ENCODE measurements at places on chromosomes 2 and 18.

GRCh38 chr2:49840428-49840975 is 686.2 kb upstream of the FSHR start:
- DNase-seq = no peak

DNA sequence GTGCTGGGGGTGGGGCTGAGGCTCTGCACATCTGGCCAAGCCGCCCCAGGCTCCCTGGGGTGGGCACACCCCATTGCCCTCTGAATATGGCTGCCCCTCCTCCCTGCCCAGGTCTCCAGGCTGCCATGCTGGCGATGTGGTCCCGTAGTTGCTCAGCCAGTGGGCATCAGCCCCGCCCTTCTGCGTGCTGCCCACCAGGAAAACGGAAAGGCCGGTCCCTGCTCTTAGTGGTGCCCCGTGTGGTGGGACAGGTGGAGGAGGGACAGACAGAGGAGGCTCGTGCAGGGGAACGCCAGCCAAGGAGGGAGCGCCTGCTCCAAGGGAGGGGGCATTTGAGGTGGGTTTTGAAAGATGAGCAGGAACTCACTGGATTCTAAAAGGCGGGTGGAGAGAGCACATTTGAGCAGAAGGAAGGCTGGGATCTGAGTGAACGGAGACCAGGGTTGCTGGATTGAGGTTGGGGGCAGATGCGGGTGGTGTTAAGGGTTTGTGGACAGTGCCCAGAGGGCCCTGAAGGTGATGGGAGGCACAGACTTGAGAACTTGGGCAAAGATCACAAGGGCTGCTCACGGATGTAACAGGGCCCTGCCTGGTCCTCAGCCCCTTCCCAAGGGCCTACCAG is 6.7 kb upstream of the B3GNT7 start:
- DNase-seq = no peak

- DNase-seq = no peak
Observed at GRCh38 chr2:16140771-16141640, 200.7 kb downstream of the MYCN start.

DNA sequence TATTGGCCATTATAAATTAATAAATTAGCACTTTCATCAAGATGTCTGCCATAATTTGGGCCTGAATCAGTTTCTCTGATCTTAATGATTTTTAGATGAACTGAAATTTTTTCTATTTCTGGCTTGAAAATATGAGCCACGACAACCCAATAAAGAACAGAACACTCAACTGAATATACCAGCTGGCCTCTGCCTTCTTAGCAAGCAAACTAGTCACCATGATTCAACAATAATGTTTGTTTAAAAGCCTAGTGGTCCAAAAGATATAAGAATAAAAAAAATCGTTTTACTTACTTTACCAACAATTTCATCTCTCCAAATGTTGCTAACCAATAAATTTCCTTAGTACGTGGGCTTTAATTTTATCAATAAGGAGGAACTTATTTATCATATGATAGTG is 66.7 kb upstream of the TTN start:
- DNase-seq = no peak

DNA sequence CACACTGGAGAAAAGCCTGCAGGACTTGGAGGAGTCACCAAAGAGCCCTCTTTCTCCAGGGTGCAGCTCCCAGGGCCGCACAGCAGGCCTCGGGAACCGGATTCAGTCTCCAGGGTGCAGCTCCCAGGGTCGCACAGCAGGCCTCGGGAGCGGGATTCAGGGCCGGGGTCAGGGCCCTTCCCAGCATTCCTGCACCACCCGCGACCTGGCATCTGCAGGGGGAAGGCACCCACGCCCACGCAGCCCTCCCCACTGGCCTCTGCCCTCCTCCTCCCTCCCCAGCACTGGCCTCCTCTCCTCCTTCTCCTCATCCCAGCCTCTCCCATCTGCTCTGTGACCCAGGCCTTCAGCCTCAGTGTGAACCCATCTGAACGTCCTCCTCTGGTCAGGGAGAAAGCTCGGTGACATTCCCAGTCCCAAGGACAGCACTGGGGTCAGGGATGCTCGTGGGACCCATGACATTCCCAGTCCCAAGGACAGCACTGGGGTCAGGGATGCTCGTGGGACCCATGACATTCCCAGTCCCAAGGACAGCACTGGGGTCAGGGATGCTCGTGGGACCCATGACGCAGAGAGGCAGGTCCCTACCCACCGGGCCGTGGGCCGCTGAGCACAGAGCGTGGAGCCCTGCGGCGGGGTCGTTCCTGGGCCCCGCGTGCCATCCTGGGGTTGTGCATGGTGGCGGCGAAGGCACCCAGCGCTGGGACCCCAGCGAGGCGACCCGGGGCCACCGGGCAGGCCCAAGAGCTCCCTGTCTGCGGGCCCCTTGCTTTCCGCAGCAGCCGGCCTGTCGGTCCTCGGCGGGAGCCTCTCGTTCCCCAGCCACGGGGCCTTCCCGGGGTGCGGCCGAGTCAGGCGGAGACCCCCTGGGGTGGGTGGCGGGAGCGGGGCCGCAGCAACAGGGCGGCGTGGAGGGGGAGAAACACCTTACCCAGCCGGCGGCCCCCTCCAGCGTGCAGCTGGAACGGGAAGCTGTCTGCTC is 550.2 kb upstream of the SALL3 start:
- DNase-seq = no peak

DNA sequence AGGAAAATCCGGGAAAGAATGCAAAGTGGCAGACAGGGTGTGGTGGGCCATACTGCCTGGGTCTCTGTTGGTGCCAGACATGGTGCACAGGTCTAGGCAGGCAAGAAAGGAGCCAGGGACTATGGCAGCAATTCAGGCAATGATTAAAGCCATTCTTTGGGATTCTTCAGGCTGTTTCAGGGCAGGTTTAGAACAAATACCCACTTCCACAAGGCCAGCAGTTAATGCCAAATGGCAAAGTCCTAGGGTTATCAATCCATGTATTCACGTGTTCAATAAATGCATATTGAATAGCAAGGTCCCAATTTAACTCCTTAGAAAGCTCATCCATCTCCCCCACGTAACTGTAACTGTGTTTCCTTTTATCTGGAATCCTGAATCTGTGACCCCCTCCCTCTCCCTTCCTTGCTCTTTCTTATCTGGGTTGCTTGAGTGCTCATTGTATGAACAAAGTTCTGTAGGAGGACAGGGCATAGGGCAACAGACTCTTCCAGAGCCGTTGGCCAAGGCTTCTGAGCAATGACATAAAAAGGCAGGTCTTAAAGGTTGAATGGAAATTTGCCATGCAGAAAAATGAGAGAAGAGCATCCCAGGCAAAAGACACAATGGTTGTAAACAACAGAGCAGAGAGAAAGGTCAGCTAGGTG is 146.8 kb upstream of the KLHL29 start:
- DNase-seq = no peak

DNA sequence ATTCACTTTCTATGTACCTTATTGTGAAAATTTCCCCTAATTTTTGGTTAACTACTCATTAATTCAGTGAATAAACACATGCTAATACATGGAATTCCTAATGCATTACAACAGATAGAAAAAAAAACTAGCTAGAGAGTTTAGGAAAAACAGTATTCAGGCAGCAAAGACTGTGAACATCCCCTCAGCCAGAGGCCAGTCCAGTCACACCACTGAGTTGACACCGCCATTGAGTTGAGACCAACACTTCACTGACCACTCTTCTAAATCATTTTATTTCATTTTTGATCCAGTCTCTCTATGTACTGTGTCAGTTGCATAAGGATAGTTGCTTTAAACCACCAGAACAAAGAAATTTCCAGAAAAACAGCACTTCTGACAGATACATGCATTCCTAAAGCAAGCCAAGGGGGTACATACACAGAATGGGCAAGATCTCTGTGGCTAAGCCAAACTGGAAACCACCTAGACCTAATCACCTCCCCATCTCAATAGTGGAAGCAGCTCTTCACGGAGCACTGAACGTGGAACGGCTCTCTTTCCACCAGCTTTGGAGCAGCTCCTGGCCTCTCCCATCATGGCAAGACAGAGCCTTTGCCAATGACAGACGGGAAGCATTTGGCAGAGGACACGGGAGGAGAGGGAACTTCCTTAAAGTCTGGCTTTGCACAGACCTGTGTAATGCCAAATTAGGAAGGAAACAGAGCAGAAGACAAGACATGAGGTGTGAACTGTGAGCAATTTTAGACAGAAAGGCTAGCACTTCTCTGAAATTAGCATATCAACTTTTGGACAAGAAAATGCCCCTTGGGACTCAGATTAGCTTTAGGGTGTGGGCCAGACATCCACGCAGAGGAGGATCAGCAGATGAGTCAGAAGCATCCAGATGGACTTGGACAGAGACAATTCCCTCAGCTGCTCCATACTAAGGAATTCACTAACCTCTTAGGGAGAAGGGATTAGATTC is 36.4 kb downstream of the CACNB4 start:
- no peak for DNase-seq

GRCh38 chr18:46596119-46596518 is 60.9 kb downstream of the LOXHD1 start:
- DNase-seq = no peak

- no peak for DNase-seq
Observed at GRCh38 chr18:13562494-13563029, 163.8 kb downstream of the FAM210A start.

DNA sequence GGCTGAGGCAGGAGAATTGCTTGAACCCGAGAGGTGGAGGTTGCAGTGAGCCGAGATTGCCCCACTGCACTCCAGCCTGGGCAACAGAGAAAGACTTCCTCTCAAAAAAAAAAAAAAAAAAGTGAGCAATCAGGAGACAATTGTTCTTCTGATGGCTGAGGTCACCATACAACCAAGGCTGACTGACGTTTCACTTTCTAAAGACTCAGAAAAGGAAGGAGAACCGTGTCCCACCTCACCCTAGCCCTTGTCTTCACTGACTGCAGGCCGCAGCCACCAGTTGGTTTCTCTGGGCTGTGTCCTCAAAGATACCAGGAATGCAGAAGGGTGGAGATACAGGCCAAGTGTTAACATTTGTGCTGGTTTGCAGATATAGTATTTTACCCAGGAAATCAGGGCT is 7.7 kb upstream of the SLC35F6 start:
- no peak for DNase-seq

- no peak for DNase-seq
Observed at GRCh38 chr2:186431306-186431705, 54.8 kb upstream of the ZC3H15 start.

DNA sequence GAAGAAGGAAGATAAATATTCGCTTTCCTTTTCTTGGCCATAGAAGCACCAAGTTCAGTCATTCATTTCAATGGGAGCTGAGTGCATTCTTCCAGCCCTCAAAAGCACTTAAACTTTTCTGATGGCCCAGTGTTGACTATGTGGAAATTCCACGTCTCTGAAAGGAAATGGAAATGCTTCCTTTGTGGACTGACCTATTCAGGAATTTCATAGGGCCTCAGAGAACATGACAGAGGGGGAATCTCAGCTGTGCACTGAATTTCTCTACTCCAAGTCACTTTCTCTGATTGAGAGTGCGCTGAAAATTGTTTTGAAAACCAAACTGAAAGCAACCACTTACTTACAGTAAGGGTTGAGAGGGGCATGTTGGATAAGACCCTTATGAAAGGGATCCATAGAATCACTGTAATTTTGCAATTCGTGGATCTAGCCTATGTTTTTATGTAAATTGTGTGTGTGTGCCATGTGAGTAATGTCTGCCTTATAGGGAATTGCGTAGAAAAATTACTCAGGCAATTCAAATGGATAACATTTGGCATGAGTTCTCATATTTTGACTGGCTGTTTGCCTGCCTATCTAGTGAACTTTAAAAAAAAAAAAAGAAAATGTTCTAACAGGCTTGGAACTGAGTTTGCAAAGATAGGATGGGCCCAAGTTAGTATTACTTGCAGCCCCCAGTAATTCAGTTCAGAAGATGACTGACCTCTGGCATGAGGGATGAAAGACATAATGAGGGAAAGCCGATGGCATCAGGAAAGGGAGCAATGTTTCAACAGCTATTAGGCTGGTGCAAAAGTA is 437.0 kb downstream of the PTPRM start:
- DNase-seq = no peak

DNA sequence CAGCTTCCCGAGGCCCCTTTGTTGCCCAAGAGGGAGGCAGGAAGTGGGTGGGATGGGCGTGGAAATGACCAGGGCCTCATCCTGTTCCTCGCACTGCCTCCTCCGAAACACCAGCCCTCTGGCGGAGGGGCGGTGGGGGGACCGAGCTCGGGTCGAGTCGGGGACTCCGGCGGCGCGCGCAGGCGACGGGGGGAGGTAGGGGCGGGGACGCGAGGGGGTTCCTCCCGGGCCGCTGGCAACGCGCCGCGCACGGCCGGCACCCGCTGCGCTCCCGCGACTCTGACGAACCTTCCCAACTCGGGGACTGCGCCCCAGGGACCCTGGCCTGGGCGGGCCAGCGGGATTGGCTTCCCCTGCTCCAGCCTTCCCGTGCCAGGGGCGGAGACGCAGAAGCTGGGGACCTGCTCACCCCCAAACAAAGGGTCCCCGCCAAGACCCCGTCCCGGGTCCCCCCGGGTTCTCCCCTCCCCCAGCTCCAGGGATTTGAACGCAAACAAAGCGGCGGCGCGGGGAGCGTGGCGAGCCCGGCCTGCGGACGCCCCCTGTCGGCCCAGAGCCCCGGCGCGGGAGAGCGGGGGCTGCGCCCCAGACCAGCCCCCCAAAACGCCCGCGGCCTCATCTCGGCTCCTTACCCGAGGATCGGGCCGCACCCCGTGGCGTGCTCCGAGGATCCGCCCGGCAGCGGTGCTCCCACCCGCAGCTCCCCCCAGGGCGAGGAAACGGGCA is 1.2 kb downstream of the SEMA4C start:
- DNase-seq = no peak

GRCh38 chr2:118865106-118865505 is 17.7 kb upstream of the EN1 start:
- DNase-seq = no peak

- no peak for DNase-seq
Observed at GRCh38 chr2:35830833-35831232, 524.7 kb upstream of the CRIM1 start.

DNA sequence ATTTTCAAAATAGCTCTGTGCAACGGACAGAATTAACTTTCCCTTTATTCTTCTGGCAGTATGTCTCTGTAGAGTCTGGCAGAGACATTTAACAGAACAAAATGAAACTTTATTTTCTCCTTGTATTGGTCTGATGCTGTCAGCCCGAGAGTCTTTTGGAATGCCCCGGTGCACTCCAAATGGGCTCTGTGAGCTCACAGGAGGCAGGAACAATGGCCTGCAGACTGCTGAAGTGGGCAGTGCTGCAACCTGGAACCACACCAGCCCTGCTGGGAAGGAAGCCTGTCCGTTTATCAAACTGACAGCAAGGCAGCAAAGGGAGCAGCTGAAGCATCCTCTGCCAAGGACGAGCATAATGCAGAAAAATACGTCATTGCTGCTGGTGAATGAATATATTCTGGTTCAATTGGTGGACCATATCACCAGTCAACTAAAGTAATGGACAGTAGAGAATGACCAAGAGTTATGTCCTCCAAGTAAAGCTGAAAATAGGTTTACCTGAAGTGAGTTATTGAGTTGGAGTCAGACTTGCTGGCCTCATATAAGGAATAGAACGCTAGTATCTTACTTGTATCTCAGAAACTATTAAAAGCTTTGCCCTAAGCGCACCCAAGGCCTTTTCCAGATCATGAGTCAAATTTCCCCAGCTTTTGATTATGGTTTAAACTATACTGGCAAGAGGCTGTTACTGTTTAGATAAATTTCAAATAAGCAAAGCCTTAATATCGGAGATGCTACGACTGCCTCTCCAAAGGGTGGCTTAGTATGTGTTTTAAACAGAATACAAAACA is 207.6 kb upstream of the TANK start:
- no peak for DNase-seq
